ENCODE measurements at places on chromosomes 7 and 10. TPM values are rescaled to one million over a fixed set of nuclear protein-coding genes. Genes with fewer than 3 reads are reported as not detected.

Gene SPDYE16
- total RNA-seq, result 1.1 TPM

DNA sequence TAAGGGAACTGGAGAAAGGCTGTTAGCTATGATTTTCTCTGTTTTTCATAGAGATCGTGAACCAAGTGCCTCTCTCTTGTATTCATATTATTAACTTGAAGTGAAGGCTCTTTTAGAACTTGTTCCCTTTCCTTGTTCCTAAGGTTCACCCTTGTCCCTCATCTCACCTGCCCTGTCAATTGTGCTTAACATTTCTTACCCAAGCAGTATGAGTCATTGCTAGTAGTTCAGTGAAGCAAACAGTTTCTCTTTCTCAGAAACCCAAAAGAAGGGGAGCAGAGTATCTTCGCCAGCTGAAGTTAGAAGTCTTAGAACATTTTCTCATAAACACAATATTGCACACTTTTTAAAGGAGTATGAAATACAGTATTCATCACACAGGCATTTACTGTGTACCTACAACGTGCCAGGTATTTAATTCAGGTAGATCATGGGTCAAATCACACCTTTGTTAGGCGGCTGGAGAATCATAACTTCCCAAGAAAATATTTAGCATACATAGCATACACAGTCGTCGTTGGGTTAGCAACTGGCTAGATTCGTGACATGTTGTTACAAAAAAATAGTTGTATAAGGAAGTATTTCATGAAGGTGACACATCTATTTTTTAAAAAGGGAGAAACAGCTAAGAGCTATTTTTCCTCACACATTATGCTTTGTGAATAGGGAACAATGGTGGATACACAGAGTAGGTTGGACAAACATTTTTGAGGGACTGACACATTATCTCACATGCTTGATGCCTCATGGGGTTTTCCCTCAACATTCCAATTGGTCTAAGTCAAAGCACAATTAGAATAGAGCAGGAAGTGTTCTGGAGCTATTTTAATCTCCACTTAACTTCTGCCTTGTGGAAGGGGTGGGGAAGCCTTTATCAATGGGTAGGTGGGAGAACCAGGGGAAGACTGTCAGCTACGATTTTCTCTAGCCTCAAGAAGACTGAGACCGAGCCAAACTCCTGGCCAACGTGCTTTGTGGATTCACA is 13.2 kb downstream of the HDAC9 start:
- peak overlapping the region; percentile 86 for H3K27ac ChIP-seq
- peak; percentile 85 for DNase-seq
- H3K4me1 ChIP-seq, result peaks cover 38% of the 10 kb centered on the region
- no peaks in the 10 kb centered on the region for H3K36me3 ChIP-seq
- H3K27me3 ChIP-seq, result no peaks in the 10 kb centered on the region
- no peak overlapping the region for H3K4me3 ChIP-seq

Gene HMX2
- not detected for total RNA-seq

- H3K27me3 ChIP-seq, result peaks cover 100% of the 10 kb centered on the region
- DNase-seq, result no peak
- H3K36me3 ChIP-seq, result no peaks in the 10 kb centered on the region
- no peak overlapping the region for H3K27ac ChIP-seq
- H3K4me3 ChIP-seq, result peak overlapping the region; percentile 37
Observed at GRCh38 chr10:100826031-100826651, 80.8 kb downstream of the PAX2 start.

DNA sequence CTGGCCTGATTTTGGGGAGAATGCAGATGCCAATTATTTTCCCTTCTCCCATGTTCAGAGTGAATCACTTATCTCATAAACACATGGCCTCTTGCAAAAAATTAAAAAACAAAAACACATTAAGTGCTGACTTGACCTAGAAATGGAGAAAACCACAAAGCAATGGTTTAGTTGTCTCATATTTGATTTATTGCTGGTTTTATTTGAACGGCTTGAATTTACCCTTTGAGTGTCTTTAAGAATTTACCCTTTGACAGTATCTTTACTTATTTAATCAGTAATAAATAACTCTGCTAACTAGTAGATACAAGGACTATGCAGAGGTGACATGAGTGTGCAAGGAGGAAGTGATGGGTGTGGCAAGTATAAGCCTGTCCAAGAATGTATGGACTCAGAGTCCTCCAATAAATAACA is 68.1 kb upstream of the GSDME start:
- H3K27ac ChIP-seq, result no peak overlapping the region
- H3K4me3 ChIP-seq, result no peak overlapping the region
- H3K27me3 ChIP-seq, result no peaks in the 10 kb centered on the region
- H3K36me3 ChIP-seq, result no peaks in the 10 kb centered on the region
- peaks cover 52% of the 10 kb centered on the region for H3K4me1 ChIP-seq

GRCh38 chr7:149869291-149869650 is 4.5 kb upstream of the ATP6V0E2 start:
- no peak for DNase-seq
- H3K36me3 ChIP-seq, result no peaks in the 10 kb centered on the region
- H3K27ac ChIP-seq, result no peak overlapping the region

DNA sequence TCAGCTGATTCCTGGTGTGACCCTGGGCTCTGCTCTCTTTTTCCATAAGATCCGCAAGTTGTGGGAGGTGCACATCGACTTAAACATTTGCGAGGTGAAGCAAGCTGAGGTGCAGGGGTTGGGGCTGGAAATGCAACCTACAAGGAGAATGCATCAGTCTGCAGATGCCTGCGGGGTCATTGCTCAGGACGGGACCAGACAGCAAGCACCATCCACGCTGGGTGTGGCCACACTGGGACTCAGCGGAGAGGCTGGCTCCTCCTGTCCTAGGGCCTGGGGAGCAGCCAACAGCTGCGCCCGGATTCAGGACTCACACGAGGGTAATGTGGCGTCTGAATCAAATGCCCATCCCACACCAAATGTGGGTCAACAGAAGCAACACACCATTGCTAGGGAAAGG is 33.8 kb downstream of the STK32C start:
- H3K36me3 ChIP-seq, result no peaks in the 10 kb centered on the region
- no peak for DNase-seq
- no peak overlapping the region for H3K4me3 ChIP-seq
- no peaks in the 10 kb centered on the region for H3K27me3 ChIP-seq
- no peak overlapping the region for H3K27ac ChIP-seq

DNA sequence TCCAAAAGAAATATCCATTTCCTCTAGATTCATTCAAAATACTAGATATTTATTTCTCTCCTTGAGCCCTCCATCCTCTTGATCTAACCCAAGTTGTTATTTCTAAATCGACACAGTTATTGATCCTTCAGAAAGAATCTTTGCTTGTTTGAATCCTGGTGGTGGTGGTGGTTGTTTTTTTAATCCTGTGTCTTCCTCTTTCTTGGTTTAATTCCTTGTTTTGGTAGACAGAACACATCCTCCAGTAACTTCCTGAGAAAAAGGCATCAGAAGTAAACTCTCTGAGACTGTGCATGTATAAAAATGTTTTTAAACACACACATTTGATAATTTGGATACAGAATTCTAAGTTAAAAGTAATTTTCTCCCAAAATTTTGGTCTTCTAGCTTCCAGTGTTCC is 49.9 kb downstream of the SIRT1 start:
- no peak overlapping the region for H3K4me3 ChIP-seq
- H3K4me1 ChIP-seq, result no peaks in the 10 kb centered on the region
- H3K27ac ChIP-seq, result no peak overlapping the region
- peaks cover 35% of the 10 kb centered on the region for H3K36me3 ChIP-seq
- H3K27me3 ChIP-seq, result no peaks in the 10 kb centered on the region

DNA sequence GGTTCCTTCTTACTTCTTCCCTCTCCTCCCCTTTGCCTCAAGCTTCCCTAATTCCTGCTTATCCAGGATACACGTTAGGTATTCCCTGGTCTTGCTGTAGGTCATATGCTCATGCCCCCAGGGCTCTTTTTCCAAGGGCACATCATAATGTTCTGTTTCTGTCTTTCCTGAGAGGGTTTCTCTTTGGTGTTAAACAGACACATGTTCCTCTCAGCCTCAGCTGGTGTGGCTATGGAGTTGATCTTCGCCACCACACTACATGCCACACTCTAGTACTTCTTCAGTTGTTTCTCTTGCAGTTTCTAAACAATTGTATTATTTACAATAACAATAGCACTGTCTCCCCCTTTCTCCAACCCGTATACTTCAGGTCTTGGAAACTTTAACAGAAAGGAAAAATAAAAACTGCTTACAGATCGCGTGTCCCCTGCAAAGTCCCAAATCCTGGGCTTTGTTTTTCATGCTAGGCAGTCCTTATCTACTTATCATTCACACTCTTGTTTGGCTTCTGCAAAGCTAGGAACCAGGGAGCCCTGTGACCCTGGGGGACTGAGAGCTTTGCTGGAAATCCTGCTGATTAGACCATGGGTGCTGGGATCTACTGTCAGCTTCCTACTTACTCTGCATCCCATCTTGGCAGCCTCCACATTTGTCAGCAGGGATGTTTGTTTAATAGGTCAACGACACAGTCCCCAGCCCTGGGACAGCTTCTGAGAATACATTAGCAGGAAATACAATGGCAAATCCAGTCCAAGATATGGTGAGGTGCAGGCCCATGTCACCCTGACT is 193.9 kb upstream of the BMPER start:
- no peak for DNase-seq
- no peak overlapping the region for H3K4me3 ChIP-seq
- H3K27ac ChIP-seq, result peak overlapping the region; percentile 85
- peaks cover 26% of the 10 kb centered on the region for H3K4me1 ChIP-seq
- no peaks in the 10 kb centered on the region for H3K36me3 ChIP-seq

GRCh38 chr7:101121991-101122932 is 4.6 kb upstream of the SERPINE1 start:
- H3K27me3 ChIP-seq, result no peaks in the 10 kb centered on the region
- DNase-seq, result peak; percentile 88
- H3K27ac ChIP-seq, result peak overlapping the region; percentile 98
- peaks cover 33% of the 10 kb centered on the region for H3K4me1 ChIP-seq

- peak; percentile 64 for DNase-seq
- H3K4me3 ChIP-seq, result no peak overlapping the region
- H3K27ac ChIP-seq, result no peak overlapping the region
Observed at GRCh38 chr7:55020466-55020871, 1.7 kb downstream of the EGFR start.

Gene ZNF503
- 110 TPM for total RNA-seq

DNA sequence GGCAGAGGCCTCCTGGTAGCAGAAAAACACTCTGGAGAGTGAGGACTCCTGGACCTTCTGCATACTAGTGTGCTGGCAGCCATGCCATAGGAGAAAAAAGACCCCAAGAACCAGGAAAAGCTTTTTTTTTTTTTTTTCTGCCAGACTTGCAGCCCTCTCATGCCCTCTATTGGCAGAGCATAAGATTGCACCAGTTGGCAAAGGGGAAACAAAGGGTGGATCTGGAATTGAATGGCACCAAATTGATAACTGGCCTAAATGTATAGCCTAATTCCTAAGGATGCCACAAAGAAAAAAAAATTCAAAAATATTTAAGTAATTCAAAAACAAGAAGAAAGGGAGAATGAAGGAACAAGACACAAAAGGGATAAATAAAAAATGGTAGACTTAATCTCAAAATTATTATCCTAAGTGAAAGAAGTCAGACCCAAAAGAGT is 112.5 kb upstream of the GHITM start:
- no peaks in the 10 kb centered on the region for H3K36me3 ChIP-seq
- H3K27me3 ChIP-seq, result no peaks in the 10 kb centered on the region
- H3K27ac ChIP-seq, result no peak overlapping the region
- peak; percentile 42 for DNase-seq
- no peaks in the 10 kb centered on the region for H3K4me1 ChIP-seq
- no peak overlapping the region for H3K4me3 ChIP-seq

DNA sequence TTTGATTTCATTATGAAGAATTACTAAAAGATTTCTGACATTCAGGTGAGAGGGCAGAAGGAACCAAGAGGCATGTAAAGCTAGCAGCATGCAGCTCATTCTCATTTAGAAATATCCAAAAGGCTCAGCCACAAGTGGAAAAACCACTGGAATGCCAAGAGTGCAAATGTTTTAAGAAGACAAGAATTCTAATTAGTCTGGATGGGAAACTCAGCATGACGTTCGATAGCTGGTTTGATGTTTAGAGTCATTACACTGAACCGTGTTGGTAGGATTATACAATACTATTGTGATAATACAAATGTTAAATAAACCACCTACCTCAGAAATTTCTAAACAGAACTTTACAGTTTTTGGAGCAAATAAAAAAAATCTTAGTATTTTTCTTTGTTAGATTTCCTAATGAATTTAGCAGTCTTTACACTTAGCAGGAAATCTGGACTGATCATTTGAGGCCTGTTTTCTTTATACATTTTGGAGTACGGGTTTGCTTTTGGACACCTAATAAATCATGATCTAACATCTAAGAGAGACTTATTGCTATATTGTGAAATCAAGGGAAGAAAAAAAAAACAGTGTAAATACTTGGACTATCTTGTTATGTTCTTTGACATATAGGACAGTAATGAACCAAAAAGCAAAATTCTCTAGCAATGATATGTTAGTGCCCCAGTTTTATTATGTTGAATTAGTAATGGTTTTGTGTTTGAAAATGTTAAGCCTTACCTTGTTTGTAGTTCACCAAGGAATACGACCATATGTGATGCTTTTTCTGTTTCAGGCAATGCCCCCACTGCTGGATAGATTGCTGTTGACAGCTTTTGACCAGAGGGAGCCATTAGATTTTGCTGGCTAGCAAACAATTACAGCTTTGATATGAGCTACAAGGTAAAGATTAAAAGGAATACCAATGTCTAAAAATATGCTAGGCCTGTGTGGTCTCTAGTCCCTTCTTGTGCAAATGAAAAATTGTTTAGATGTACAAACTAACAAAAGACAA is 354.1 kb upstream of the SEMA3A start:
- H3K4me1 ChIP-seq, result peaks cover 10% of the 10 kb centered on the region
- H3K4me3 ChIP-seq, result no peak overlapping the region
- DNase-seq, result peak; percentile 48
- no peaks in the 10 kb centered on the region for H3K36me3 ChIP-seq

Gene COPG2
- 35.1 TPM for total RNA-seq

- no peak for DNase-seq
- no peak overlapping the region for H3K27ac ChIP-seq
- no peak overlapping the region for H3K4me3 ChIP-seq
- no peaks in the 10 kb centered on the region for H3K27me3 ChIP-seq
Observed at GRCh38 chr7:73832806-73833205, 2.0 kb downstream of the CLDN4 start.

DNA sequence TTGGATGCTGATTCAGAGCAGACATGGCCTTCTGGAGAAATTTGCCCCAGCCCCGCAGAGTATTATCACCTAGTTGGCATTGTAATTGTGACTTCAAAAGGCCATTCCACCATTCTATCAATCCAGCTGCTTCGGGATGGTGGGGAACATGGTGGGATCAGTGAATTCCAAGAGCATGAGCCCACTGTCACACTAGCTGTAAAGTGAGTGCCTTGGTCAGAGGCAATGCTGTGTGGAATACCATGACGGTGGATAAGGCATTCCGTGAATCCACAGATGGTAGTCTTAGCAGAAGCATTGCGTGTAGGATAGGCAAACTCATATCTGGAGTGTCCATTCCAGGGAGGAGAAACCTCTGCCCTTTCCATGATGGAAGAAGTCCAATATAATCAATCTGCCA is 13.3 kb upstream of the TMEM248 start:
- H3K27ac ChIP-seq, result no peak overlapping the region
- H3K4me1 ChIP-seq, result no peaks in the 10 kb centered on the region
- H3K4me3 ChIP-seq, result no peak overlapping the region
- no peaks in the 10 kb centered on the region for H3K36me3 ChIP-seq
- no peak for DNase-seq

GRCh38 chr7:111075498-111075897 is 15.4 kb upstream of the LRRN3 start:
- no peak overlapping the region for H3K27ac ChIP-seq
- H3K36me3 ChIP-seq, result no peaks in the 10 kb centered on the region
- H3K4me1 ChIP-seq, result peaks cover 13% of the 10 kb centered on the region

Data from cardiac muscle cell (in vitro differentiated cells and primary cell).